ENCODE measurements at places on chromosomes 2 and 18.
A peak's percentile ranks its signal among the peaks of the same experiment; 100 is the strongest.

GRCh38 chr2:14544247-14544646, 88.3 kb upstream of the LRATD1 start:
- DNase-seq: no peak

DNA sequence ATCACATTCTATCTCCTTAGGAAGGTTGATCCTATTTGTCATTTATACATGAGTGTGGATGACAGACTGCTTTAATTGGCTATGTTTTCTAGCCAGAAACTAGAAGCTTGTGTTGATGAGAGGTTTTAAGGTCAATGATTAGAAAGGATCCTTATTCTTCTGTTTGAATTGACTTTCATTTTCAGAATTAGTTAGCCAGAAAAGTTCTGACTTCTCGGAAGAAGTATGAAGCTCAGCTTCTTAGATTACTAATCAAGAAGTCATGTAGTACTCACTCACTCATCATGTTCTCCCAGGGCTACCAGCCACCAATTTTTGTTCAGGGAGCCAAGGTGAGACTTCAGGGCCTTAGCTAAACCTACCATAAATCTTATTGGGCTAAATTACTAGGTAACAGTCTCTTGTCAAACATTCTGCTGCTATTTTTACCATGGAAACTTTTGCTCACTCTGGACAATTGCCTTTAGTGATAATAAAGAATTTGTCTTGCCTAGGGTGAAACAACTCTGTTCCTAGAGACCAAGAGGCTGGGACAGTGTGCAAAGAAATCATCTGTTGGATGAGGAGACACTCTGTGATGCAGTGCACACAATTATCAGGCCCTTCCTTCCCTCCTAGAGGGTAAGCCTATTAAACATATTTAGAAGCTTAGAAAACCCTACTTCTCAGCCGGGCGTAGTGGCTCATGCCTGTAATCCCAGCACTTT, 111.6 kb upstream of the DNMT3A start:
- DNase-seq: no peak

DNA sequence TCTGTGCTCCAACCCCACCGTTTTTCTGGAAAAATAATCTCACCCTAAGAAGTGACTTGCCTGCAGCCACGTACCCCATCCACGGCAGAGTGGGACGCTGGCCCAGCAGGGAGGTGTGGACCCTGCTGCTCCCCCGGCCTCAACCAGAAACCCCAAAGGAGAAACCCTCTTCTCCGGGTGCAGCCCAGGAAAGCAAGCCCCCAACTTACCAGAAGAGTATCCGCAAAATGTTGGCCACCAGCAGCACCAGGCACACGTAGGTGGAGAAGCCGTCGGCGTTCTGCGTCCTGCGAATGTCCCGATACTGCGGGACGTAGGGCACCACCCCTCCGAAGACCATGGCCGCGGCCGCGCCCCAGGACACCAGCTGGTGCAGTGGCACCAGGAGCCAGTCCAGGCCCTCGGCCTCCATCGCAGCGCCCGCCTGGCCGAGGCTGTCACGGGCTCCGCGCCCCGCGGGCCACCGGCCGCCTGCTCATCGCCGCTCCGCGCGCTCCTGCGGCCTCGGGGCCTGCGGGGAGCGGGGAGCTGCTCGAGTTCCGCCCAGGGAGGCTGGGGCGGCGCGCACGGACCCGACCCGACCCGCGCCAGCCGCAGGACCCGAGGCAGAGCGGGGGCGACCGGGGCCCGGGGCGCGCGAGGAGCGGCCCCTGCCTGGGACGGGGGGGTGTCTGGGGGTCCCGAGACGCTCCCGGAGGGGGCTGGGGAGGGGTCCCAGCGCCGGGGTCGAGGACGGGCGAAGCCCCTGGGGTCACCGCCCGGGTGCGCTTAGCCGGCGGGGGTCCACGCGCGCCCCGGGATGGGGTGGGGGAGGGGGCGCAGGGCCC, 725 bp downstream of the SLC66A2 start:
- DNase-seq: peak; percentile 45

- no peak for DNase-seq
These were observed 420.4 kb upstream of the RAB6C start for GRCh38 chr2:129559101-129559500.

GRCh38 chr2:30275256-30275655, 43.9 kb downstream of the LBH start:
- DNase-seq: no peak

DNA sequence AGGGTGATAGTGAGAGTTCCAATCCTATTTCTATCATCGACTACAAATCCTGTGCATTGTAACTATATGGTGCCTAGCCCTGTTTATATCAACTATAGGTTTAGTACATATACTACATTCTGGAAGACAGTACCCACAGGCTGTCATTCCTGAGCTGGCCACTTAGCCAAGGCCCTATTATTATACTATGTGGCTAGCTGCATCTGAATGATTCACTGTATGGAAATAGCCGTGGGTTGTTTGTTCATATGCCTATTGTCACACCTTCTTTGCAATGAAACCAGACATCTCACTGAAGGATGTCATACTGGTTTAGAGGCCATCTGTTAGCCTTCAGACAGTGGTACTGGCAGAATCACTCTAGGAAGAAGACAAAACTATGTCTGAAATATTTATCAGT, 62.3 kb upstream of the FSIP2 start:
- DNase-seq: no peak

DNA sequence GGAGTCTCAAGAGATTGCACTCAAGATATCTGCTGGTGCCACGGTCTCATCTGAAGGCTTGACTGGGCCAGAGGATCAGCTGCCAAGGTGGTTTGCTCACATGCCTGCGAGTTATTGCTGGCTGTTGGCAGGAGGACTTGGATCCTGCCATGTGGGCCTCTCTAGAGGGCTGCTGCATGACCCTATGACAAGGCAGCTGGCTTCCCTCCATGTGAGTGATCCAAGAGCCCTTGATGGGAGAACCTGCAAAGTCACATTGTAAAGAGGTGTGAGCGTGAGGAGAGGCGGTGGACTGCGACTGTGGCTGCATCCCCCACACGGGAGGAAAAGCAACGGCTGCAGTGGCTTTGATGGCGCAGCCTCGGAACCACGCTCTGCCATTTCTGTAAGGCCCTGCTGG, 4.0 kb upstream of the ALLC start:
- no peak for DNase-seq

DNA sequence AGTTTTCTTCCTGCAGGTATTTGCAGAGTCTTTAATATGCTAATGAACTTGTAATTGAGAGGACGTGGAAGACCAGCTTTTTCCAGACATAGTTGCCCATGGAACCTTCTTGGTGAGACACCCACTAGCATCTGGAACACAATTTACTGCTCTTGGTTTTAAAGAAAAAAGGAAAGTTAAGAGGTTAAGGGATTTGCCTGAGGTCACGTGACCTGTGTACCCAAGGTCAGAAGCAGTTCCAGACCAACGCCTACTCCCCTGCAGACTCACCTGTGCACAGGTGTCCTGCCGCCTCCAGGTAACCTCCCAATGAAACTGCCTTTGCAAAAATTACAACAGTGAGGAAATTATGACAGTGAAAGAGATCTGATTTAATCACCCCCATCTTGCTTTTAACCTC, 172.7 kb downstream of the ANAPC1 start:
- no peak for DNase-seq

- DNase-seq: peak; percentile 72
These were observed 423 bp upstream of the TTC27 start for GRCh38 chr2:32627441-32627813.

Measured in tongue (tissue), 3 donors.